Muscle of arm (tissue), 14 donors: ENCODE measurements at places on chromosomes 2 and 18.

- DNase-seq = no peak
These were observed 29.1 kb downstream of the AFG3L2 start for GRCh38 chr18:12347895-12348294.

- DNase-seq = no peak
These were observed 5.4 kb downstream of the SEMA4C start for GRCh38 chr2:96864343-96865091.

DNA sequence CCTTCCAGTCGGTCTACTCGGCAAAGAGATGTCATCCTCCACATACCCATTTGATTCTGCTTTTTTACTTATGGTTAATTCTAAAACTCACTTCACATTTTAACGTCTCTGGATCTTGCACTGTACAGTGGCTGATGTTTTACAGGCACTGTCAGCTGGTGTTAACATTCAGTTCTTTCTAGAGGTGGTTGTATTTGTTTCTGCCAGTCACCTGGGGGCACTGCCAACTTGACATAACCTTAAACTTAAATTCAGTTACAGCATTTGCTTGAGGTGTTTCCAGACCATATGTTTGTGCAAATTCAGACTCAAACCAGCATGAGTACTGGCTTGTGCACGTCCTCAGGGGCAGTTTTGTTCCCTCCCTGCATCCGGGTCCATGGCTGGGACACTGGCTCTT, 5.3 kb upstream of the TMEM185B start:
- no peak for DNase-seq

- no peak for DNase-seq
These were observed 64.0 kb downstream of the LRRTM4 start for GRCh38 chr2:77458216-77458615.

DNA sequence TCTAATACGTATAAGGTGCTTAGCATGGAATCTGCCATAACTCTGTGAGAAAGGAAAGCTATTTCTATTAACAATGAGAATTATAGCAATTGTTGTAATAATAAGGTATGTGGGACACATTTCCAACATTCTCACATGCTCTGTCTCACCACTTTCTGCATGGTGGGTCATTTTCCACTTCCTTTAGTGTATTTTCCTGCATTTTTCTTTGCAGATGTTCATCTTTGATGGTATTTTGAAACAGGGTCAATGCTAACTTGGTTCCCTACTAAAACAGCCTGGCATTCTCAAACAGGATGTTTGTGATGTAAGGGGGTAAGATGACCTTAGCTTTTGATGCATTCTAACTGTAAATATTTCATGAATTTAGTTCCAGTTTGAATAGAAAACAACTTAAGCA, 54.7 kb downstream of the MYO1B start:
- DNase-seq = no peak

DNA sequence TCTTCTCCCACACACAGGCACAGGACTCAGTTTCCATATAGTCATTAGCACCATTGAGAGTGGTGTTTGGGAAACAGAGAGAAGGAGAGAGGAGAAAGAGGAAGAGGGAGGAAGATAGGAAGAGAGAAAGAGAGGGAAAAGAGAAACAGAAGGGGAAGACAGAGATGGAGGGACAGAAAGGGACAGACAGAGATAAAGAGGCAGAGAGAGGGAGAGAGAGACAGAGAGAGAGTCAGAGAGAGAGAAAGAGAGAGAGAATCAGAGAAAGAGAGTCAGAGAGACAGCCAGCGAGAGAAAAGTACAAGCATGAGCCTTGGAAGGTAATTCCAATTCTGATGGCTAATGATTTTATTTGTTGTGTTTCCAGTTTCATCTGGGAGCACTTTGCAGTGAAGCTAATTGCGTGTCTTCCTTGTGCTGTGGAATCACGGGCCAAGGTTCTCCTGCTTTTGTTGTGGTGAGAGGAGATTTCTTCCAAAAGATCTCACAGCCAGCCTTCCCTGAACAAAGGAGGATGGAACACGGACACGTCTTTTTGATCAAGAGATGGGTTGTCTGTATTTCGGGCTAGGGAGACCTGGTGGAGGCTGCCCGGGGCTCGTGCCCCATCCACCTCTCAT, 153.6 kb upstream of the TWIST2 start:
- DNase-seq = no peak

DNA sequence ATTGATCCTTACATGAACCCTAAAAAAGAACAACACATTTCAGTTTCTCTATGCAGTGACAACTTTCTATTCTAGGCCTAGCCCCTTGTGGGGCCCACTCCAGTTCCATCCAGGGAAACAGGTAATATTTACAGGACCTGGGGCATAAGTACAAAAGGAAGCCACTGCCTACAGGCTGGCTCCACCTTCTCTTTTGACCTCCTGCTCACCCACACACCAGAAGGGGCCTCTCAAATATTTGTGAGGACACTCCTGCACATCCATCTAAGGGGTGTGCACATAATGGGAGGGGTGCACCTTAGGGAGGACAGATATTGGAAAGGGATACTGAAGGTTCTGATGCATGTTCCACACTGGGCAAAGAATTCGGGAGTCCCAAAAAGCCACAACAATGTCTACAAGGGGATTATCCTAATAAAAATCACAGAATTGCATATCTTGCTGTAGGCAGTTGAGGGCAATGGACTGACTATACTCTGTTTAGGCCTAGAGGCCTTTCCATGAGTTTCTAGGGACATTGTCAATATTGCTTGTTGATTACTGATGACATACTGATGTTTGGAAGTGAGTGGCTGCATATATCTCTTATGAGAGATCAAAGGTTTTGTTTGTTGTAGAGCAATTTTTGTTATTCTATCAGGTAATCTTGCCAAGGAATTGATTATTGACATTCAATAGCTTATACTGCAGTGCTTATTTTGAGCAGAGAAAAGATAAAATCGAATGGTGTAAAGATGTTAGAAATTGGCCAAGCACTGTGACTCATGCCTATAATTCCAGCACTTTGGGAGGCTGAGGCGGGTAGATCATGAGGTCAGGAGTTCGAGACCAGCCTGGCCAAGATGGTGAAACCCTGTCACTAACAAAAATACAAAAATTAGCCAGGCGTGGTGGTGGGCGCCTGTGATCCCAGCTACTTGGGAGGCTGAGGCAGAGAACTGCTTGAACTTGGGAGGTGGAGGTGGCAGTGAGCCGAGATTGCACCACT, 23.8 kb upstream of the HNRNPA3 start:
- DNase-seq = no peak

DNA sequence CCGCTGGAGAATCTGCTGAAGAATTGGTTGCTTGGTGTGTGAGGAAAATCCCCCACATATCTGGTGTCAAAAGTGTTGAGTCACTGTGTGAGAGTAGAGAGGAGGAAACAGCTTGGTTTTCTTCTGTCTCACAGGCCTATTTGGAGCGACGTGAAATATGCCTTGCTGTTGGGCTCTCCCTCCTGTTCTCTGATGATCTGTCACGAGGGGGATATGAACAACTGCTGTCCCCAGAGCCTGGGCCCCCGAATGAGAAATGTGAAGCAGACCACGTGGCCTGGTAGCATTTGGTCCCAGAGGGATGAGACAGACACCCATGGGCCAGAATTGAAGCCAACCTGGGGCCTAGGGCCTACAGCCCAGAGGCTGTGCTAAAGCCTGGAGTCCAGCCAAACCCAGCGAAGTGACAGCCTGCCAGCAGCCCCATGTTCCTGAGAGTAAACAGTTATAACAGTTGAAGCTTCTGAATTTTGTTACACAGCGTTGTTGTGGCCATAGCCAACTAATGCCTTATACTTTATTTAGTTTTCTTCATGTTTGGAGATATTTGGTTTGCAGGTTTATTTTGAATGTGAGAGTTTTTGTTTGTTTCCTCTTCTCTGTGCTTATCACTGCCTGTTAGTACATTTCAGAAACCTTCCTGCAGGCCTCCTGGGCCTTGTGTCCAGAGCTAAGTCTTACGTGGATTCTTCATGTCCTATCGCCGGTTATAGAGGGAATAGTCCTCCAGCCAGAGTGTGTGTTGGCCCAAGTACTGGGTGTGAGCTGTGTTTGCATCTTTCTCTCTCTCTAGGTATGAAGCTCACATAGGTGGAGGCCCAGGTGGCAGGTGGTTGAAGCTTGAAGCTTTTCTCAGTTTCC, 18.7 kb upstream of the COLEC12 start:
- DNase-seq = peak; percentile 30

GRCh38 chr2:147939313-147939712, 81.2 kb downstream of the ORC4 start:
- no peak for DNase-seq

DNA sequence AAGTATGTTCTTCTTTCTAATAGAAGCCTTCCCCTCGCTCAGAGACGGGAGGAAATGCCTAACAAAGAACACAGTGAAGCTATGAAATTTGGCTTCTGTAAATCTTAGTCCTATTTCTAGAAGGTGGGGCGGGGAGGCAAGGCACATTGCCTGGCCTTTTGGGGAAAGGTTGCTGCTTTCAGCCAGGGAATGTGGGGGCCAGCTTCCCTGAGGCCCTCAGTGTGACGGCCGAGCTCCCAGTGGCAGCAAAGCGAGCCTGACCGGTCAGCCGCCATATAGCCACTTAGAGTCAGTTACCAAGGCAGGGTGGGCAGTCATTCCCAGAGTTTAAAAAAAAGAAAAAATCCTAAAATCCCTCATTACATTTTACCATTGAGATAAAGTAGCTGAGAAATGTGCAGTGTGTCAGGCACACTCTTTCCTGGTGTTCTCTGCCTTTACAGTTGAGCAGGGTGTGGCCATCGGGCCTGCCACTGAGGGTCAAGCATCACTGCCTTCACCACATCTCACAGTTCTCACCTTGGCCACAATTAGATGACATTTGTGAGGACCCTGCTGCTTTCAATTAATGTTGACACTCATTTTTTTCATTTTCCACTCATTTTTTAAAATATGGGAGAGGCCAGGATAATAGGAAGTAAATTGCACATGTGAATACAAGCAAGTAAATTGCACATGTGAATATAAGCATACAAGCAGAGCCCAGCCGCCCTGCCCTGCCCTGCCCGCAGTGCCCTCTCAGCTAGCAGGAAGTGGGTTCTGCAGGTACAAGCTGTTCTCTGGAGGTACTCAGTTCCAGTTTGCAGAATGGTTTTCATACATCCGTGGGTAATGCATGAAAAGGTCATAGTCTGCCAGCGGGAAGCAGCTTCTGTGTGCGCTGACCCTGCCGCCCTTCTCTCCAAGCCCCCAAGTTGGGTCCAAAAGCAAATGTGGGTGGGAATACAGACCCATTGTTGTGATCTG, 76.9 kb downstream of the WDSUB1 start:
- no peak for DNase-seq

GRCh38 chr2:109159096-109159495, 30.1 kb downstream of the SH3RF3 start:
- no peak for DNase-seq

DNA sequence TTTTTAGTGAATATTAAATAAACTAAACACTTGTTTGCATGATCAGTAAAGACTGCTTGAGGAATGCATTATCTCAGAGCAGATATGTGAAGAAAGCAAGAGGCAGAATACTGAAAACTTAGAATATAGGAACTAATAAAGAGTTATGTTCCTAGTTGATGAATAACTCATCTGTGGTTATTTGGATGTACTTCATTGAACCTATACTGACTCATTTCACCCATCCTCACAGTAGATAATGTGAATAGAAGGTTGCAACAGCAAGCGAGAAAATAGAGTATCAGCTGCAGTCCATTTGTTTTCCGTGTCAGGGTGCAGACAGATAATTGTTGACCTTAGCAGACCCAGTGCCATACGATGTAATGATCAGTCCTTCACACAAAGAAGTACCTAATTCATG, 945.7 kb upstream of the LRRTM1 start:
- DNase-seq = no peak

- DNase-seq = no peak
These were observed 62.7 kb downstream of the COA5 start for GRCh38 chr2:98545591-98545990.

DNA sequence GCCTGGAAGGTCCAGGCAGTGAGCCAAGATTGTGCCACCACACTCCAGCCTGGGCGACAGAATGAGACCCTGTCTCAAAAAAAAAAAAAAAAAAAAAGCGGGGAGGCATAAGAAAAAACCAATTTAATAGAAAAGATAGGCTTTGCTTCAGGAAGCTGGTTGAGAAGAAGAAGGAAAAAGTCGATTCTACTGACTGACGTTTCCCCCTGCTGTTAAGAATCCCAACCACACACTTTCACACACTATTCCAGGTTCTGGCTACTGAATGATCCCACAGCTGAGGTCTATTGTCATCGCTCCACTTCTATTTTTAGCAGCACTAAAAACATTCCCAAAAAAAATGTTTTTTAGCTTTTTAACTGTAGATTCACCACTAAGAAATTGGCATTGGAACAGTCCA, 6.7 kb upstream of the CHCHD5 start:
- DNase-seq = no peak

- DNase-seq = no peak
These were observed 553.3 kb downstream of the ARHGAP15 start for GRCh38 chr2:143682436-143683055.

- DNase-seq = no peak
These were observed 64.2 kb downstream of the NPAS2 start for GRCh38 chr2:100884145-100884621.

DNA sequence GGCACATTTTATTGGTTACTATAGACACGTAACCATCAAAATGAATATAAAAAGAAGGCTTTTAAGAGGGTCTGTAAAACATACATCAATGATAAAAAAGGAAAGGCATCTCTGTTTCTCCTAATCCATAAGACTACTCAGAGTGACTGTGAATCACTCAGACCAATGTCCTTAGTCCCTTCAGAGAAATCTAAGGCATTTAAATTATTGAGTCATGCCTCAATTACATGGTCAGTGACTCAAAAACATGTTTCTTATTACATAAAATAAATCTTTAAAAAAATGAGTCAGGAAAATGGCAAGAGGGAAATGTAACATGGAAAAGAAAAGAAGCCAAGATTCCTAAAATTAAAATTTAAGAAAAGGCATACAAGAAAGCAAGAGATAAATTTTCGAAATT, 146.6 kb downstream of the ERBB4 start:
- no peak for DNase-seq

- peak; percentile 66 for DNase-seq
These were observed 269.8 kb downstream of the TNS1 start for GRCh38 chr2:217732992-217733391.

- DNase-seq = no peak
These were observed 116.4 kb downstream of the CBLN2 start for GRCh38 chr18:72427721-72428120.

- no peak for DNase-seq
These were observed 258.8 kb downstream of the GPD2 start for GRCh38 chr2:156695020-156695419.

- no peak for DNase-seq
These were observed 224.9 kb downstream of the INSIG2 start for GRCh38 chr2:118312969-118313756.

DNA sequence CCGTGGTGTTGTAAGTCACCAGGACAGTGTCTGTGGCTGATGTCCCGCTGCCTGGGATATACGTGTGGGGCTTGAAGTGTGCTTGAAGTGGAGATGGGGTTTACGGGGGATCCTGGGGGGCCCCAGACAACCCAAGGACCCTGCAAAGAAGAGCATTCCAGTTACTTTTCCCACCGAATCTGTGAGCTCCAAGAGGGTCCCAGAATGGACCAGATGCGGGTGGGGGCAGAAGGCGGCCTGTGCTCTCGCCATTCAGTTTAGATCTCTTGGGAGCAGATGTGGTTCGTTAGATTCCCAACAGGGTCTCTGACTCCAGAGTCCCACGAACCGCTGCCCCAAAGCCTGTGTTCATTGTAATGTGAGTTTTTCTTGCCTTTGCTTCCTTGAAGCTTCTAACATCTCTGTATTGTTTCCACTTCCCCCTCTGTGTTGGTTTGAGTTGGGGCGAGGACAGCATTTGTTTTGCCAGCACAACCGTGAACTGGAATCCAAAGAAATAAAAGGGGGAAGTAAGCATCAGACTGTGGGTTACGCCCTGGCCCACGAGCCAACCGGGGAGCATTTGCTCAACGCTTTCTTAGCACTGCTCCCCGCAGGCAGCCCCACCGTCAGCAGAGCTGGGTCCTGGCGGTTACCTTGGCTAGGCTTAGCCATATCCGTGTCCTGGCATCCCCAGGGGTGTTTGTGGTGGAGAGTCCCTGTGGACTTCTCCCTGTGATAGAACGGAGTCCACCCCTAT, 92.1 kb downstream of the SH3BP4 start:
- no peak for DNase-seq
